DMS79 (cell line): ENCODE measurements at places on chromosomes 16 and 17.
A peak's percentile ranks its signal among the peaks of the same experiment; 100 is the strongest.

- no peak for DNase-seq
These were observed 20.5 kb downstream of the DEXI start for GRCh38 chr16:10921536-10922327.

GRCh38 chr16:31474173-31474714, 2.3 kb downstream of the TGFB1I1 start:
- no peak for DNase-seq

GRCh38 chr17:38702166-38702915, 2.7 kb upstream of the MLLT6 start:
- DNase-seq, result peak; percentile 65

- no peak for DNase-seq
These were observed 14.2 kb upstream of the SYT17 start for GRCh38 chr16:19153876-19154275.

- DNase-seq, result no peak
These were observed 42.7 kb downstream of the NT5M start for GRCh38 chr17:17345686-17346427.

- peak; percentile 79 for DNase-seq
These were observed 30.2 kb upstream of the ABCC3 start for GRCh38 chr17:50604513-50604912.

DNA sequence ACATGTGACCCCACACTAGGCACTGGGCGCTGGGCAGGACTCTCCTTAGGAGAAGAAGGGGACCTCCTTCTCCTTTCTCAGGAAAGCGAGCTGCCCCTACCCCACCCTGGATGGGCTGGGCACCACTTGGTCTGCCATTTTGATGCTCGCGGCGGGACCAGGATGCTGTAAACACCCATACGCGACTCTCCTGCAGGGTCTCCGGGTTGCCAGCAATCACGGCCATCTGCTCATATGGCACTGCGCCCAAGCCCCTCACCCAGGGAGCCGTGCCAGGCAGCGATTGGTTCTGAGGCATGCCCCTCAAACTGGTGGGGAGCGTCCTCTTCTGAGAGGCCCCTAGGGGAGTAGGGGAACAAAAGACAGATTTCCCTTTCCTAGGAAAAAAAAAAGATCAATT, 99.0 kb downstream of the C16orf78 start:
- DNase-seq, result no peak

- DNase-seq, result no peak
These were observed 68.5 kb upstream of the CDH5 start for GRCh38 chr16:66298006-66298405.

DNA sequence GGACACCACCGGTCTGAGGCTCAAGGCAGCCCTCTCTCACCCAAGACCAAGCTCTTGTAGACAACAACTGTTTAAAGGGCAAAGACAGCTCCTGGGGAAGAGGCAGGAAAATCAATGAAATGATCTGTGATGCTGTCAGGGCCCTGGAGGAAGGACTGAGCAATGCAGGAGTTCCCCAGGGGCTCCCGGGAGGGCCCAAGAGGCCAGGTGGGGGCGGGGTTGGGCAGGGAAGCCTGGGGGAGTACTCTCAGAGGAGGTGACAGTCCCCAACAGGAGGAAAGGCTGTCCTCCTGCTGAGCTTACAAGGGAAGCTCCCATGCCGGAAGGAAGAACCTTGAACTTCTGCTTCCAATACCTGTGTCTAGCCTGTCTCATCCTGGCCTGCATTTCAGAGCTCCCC, 8.3 kb upstream of the NOS2 start:
- no peak for DNase-seq

DNA sequence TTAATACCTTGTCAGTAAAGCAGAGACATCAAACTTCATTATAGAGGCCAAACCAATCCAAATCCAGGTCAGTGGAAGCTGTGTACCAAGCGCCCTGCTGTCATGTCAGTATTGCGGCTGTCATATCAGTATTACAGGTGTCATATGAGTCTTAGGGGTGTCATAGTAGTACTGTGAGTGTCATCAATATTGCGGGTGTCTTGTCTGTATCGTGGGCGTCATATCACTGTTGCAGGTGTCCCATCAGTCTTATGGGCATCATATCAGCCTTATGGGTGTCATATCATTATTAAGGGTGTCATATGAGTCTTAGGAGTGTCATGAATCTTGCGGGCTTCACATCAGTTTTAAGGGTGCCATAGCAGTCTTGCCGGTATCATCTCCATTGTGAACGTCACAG, 6.0 kb upstream of the PRDM7 start:
- DNase-seq, result no peak

DNA sequence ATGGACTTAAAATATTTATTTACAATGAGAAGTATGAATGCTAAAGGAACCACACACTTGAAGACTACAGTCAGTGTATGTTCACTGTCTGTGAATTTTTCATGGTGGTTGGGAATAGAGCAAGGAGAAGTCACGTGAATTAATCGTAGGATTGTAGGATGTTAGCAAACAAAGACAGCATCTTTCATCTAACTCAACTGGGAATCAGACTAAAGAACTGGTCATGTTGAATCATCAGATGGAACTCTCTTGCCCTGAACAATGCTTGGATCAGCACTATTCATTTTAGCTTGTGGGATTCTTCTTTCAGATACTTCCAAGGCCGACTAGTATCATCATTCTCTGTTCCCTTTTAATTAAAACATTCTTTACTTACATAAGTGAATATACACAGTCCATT, 18.1 kb downstream of the KCNJ2 start:
- DNase-seq, result no peak

- DNase-seq, result no peak
These were observed 552 bp downstream of the C17orf58 start for GRCh38 chr17:67995570-67996263.

DNA sequence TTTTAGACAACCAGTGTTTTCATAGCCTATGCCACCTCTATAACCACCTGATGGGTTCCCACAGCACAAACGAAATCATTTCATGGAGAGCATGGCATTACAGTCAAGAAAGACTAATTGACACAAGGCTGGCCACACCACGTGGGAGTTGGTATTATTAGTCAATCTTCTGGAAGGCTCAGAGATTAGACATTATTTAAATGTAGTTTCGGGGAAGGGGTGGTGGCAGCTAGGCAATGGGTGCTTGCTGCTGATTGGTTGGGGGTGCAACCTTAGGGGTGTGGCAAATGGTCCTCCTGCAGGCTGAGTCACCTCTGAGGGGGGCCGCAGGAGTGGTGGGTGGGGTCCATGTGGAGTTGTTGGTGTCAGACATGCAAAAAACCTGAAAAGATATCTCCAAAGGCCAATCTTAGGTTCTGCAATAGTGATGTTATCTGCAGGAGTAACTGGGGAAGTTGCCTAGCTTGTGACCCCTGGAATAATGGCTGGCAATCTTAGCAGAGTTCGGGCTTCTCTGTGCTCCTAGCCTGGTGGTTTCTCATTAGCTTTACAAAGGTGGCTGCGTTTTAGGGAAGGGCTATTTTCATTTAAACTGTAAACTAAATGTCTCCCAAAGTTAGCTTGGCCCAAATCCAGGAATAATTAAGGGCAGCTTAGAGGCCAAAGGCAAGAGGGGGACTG, 4.6 kb downstream of the TEN1 start:
- DNase-seq, result no peak

DNA sequence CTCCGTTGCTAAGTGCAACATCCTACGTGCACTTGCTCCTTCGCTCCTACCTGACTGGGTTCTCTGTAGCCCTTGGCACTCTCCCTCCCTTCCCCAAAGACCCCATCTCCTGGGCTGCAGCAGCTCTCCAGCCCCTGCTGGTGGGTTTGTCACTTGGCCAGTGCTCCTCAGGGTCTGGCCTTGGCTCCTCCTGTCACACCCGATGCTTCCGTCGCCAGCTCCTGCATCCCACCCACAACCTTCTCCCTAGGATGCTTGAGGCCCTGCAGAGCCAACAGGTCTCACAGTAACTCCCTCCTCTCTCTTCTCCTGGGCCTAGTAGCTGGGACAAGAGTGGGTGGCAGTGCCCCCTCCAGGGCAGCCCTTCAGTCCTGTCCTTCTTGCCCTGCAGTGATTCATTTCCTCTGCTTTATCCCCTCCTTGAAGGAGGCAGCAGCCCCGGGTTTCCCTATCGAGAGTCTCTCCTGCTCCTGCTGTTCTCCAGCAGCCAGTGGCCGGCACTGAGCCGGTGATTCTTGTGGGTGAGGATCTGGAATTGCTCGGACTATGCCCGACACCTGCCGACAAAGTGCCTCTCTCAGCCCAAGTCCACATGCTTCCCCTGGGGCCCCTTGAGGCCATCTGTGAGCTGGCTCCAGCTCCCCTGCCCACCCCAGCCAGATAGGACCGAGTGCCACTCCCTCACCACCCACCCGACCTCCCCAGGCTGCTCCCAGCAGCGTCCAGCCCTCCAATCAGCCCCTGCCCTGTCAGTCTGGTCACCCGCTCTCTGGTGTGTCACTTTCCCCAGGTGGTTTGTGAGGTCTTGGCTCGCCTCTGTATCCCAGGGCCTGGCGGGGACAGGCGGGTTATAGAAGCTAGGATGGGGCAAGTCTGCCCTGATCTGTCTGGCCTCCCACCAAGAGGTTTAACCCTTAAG, 3.8 kb downstream of the LITAFD start:
- DNase-seq, result peak; percentile 47

DNA sequence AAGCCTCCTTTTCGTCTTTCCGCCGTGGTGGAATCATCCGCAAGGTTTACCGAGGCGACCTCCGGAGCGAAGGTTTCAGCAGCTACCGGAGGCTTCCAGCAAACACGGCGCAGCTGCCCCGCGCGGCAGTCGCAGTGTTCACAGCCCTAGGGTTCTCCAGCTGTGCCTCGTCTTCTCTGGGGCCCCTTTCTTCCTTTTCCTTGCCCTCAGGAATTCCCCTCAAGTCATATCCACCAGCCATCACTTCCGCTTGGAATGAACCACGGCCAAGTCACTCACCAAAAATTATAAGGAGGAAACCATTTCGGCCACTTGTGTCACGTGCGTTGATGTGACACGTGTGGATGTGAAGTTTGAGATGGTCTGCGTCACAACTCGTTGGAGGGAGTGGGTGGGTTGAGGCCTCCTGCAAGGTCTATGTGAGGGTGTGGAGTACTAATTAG, 636 bp upstream of the ERN1 start:
- DNase-seq, result peak; percentile 32

GRCh38 chr17:66469890-66470289, 167.5 kb downstream of the PRKCA start:
- no peak for DNase-seq

DNA sequence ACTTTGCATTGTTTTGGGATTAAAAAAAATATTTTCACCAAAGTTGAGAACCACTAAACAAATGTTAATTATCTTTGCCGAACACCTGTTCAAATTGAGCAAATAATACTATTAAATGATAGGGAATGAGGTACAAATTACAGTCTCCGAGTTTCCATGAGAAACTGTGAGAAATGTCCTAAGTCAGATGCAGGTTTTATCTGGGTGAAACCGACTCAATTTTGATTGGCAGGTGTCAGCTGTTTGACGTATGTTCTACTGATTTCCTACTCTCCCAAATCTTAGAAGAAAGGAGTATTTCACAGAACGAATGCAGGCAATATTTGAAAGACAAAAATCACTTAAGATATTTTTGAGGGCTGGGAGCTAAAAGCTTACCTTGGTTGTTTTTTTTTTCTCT, 622.0 kb upstream of the GOT2 start:
- no peak for DNase-seq

- no peak for DNase-seq
These were observed 16.2 kb downstream of the SAMD14 start for GRCh38 chr17:50113624-50114320.
